ENCODE measurements at places on chromosomes 5 and 9.

GRCh38 chr9:16417161-16417560 is 453.3 kb downstream of the BNC2 start:
- no peak for DNase-seq

- DNase-seq, result no peak
Observed at GRCh38 chr9:19181561-19181960, 48.9 kb upstream of the DENND4C start.

- DNase-seq, result no peak
Observed at GRCh38 chr5:1330146-1330846, 14.6 kb downstream of the CLPTM1L start.

DNA sequence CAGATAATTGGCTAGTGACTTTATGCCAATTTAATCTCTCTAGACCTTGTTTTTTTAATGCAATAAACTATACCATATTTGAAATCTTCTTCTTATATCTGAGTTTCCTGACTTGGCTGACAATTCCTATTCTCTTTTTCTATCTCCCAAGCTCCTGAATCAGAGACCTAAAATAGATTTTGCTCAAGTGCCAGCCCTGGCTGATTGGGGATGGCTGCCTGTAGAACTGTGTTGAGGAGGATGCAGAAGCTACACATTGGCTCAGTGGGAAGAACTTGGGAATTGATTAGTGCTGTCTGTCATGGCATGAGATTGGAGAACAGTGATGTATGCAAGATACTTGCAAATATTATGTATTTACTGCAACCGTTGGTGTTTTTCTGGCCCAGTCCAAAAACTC is 132.8 kb downstream of the INSYN2B start:
- no peak for DNase-seq

- DNase-seq, result no peak
Observed at GRCh38 chr5:17415321-17415758, 82.7 kb upstream of the TAF11L2 start.

GRCh38 chr9:5838884-5839571 is 6.1 kb upstream of the ERMP1 start:
- DNase-seq, result no peak

GRCh38 chr5:18285257-18285656 is 651.0 kb downstream of the TAF11L14 start:
- DNase-seq, result no peak

DNA sequence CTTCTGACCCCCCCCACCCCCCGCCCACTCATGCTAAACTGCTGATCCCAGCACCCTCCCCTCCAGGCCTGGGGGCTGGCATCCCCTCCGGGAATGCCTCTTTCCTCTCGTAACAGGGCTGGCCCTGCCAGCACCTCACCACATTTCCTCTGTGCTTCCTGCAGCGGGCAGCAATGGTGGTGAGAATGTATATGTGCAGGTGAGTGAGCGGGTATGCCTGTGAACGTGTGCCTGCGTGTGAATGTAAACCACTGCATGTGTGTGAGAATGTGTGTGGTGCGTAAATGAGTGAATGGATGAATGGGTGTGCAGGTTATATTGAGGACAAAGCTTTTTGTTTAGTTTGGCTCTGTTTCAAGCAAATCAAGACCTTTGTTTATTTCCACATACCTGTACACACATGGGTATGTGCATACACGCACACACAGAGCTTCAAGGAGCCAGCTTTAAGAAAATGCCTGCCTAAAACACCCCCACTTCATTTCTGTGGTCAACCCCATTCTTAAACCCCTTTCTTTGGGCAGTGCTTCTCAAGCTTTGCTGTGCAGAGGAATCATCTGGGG is 95.7 kb upstream of the SHB start:
- DNase-seq, result no peak

GRCh38 chr5:107251151-107251550 is 419.6 kb downstream of the EFNA5 start:
- DNase-seq, result no peak

- no peak for DNase-seq
Observed at GRCh38 chr9:20561531-20561930, 60.8 kb downstream of the MLLT3 start.

GRCh38 chr9:92738661-92739081 is 26.0 kb downstream of the BICD2 start:
- DNase-seq, result no peak

- no peak for DNase-seq
Observed at GRCh38 chr9:3526997-3527940, 1.5 kb upstream of the RFX3 start.

DNA sequence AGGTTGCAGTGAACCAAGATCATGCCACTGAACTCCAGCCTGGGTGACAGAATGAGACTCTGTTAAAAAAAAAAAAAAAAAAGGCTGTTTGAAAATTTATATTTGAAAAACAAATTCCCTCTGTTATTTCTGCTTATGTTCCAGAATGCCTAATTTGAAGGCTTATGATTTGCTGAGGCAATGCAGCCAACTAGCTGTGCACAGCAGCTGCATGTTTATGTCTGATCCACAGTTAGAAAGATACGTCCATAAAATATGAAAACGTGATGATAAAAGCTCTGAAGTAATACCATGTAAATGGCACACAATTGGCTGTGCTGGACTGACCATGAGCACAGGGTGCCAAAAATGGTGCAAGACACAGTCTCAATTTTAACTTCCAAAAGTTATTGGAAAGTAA is 453.2 kb downstream of the TUSC1 start:
- DNase-seq, result no peak

- DNase-seq, result no peak
Observed at GRCh38 chr5:133147815-133148567, 96.2 kb downstream of the HSPA4 start.

- no peak for DNase-seq
Observed at GRCh38 chr5:171462928-171463861, 43.7 kb downstream of the FGF18 start.

DNA sequence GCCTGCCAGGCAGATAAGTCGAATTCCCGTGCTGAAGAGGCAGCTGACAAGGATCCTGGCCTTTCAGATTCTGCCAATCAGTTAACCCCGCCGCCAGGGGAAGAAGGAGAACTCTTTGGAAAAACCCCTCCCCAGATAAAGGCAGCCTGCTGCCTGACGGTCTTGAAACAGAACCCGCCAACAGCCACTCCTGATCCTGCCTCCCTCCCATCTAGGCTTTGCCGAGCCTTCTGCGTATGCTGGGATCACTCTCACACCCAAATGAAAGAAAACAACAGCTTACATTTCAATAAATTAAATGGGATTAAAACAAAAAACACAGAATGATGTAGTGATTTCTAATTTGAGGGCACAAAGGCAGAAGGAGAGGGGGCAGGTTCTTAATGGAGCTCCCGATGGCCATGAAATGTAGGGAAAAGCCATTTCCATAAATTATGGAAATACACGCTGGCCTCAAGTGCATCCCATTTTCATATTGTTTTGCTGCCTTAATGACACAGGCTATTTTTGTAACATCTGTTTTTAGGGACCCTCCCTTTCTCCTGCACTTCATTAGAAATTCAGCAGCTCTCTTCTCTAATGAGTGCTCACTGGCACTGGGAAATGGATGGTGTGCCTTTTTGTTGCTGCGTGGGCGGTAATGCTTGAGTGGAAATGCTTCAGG is 319.1 kb downstream of the MED10 start:
- DNase-seq, result no peak

GRCh38 chr5:19630876-19631275 is 357.1 kb downstream of the CDH18 start:
- DNase-seq, result no peak

- no peak for DNase-seq
Observed at GRCh38 chr9:135739271-135740220, 37.6 kb downstream of the KCNT1 start.

- no peak for DNase-seq
Observed at GRCh38 chr9:110284211-110284844, 28.0 kb upstream of the TXN start.
